ENCODE measurements at places on chromosomes 16 and 17. TPM values are rescaled to one million over a fixed set of nuclear protein-coding genes. Genes with fewer than 3 reads are reported as not detected.

- no peak for DNase-seq
- no peaks in the 10 kb centered on the region for H3K36me3 ChIP-seq
- H3K27me3 ChIP-seq: peaks cover 2% of the 10 kb centered on the region
- H3K4me1 ChIP-seq: peaks cover 8% of the 10 kb centered on the region
- H3K27ac ChIP-seq: no peak overlapping the region
Measured at GRCh38 chr16:26070302-26071100, 378.7 kb downstream of the HS3ST4 start.

DNA sequence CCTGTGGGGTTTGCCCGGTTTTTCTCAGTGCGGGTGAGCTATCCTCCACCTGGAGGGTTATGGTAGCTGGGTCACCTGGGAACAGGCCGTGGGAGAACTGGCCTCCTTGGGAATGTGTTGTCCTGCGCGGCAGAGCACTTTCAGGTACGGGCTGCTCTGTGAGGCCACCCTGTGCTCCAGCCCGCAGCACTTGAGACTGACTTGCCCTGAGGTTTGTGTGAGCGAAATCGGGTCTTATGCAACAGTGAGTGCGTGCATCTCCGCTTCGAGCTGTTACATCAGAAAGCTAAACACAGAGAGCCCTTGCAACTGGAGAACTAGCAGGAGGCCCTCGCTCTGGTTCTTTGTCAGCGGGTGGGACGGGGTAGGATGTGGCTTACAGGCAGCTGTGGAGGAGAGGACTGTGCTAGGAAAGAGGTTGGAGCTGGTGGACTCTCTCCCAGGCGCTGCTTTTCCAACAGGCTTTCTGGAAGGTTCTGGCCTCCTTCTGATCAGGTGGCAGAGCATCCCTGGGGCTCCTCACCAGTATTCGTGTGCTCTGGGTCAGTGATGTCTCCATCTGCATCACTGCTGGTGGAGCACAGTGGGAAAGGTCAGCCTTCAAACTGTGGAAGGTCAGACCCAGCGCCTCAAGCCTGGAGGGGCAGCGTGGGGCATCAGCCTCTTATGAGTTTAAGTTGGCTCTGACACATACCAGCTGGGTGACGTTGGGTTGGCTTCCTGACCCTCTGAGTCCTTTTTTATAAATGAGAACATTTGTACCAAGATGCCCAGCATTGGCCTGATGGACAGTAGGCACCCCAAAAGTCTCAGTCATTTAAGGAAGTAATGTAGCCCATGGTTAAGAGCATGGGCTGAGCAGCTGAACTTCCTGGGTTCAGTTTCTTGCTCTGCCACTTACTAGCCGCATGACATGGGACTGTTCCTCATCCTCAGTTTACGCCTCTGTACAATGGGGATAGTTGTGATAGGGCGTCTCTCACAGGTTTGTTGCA is 76.3 kb downstream of the KSR1 start:
- H3K4me3 ChIP-seq: peak overlapping the region; percentile 26
- no peaks in the 10 kb centered on the region for H3K36me3 ChIP-seq

DNA sequence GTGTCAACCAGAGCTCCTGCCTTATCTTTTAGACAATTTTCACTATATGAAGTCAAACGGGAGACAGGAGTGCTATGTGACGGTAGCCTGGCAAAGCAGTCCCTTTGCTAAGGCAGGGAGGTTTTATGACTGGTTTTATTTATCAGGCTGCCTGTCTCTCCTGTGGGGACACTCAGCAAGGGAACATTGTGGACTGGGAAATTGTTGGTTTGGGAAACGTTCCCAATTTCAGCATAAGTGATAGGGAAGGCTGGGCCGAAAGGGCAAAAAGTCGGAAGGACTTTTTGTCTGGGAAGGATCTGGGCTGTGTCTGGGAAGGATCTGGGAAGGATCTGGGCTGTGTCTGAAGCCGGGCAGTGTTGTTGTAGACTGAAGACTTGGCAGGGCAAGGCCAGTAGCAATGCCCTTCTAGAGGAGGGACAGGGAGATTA is 211.2 kb downstream of the PARN start:
- no peak overlapping the region for H3K4me3 ChIP-seq
- H3K36me3 ChIP-seq: peaks cover 12% of the 10 kb centered on the region
- no peak for DNase-seq

GRCh38 chr16:12544477-12545296 is 259.0 kb downstream of the CPPED1 start:
- no peaks in the 10 kb centered on the region for H3K36me3 ChIP-seq
- H3K27ac ChIP-seq: no peak overlapping the region
- no peak overlapping the region for H3K4me3 ChIP-seq
- DNase-seq: no peak
- H3K27me3 ChIP-seq: no peaks in the 10 kb centered on the region

HES7 gene
- total RNA-seq: not detected

ODAD4 gene
- total RNA-seq: 4.5 TPM
